Activated CD4-positive, alpha-beta memory T cell treated with anti-CD3 and anti-CD28 coated beads for 36 hours (primary cell): ENCODE measurements at places on chromosomes 7 and 10.

DNA sequence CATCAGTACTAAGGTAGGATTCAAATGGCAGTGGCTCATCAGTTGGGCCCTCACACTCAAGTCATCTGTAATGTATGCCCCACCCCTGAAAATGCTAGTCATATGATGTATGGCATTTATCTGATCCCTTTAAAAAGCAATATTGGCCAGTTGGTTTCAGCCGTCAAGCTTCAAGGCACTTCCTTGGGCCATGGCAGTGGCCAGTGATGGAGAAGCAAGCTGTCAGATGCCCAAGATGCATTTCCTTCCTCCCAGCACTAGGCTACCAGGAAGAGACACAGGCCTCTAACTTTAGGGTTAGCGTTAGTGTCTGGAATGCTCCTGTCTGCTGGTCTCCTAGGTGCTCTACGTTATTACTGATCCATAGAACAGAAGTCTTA, 64.1 kb downstream of the PIK3AP1 start:
- DNase-seq: no peak

GRCh38 chr7:88337572-88337971, 30.9 kb upstream of the STEAP4 start:
- no peak for DNase-seq

DNA sequence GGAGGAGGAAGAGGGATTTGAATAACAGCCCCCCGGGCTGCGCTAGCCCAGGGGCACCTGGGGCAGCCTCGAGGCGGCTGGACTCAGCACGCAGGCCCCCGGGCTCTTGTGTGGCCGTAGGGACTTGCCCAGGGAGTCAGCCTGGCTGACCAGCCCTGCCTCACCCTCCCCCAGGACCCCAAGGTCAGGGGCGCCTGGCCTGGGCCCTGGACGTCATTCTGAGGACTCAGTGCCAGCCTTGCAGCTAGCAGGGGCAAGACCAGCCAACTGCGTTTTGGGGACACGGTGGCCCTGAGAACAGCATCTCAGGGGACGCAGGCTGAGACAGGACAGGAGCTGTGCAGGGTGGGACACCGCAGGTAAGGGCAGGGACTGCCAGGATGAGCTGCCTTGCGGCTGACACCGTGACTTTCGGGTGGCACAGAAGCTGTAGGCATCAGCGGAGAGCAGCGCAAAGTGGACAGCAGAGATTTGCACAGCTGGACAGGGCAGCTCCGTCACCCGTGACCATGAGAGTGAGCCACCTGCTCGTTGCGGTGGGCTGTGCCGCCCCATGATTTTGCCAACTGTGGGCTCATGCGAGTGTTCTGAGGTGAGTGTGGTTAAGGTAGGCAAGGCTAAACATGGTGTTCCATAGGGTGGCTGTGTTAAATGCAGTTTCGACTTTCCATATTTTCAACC, 48.1 kb upstream of the UBE3C start:
- DNase-seq: no peak

DNA sequence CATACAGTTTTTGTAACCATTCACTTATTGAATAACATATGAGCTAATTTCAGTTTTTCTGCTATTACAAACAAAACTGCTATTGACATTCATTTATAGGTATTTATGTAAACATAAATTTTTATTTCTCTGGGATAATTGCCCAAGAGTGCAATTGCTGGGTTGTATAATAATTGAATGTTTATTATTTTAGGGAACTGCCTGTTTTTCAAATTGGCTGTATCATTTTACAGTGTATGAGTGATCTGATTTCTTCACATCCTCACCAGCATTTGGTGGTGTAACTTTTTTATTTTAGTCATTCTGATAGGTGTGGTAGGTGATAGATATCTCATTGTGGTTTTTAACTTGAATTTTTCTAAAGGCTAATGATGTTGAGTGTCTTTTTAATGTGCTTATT, 26.4 kb downstream of the KIF11 start:
- no peak for DNase-seq

- no peak for DNase-seq
These were observed 480.5 kb downstream of the PHTF2 start for GRCh38 chr7:78279032-78279431.

- DNase-seq: no peak
These were observed 92.9 kb downstream of the ZNF467 start for GRCh38 chr7:149680331-149681025.
